ENCODE measurements at places on chromosomes 11 and 22.

- no peak for DNase-seq
These were observed 38.3 kb downstream of the PIK3IP1 start for GRCh38 chr22:31253949-31254348.

- no peak for DNase-seq
These were observed 71.8 kb downstream of the CTTN start for GRCh38 chr11:70470127-70470526.

GRCh38 chr22:29503811-29504372 lies 23.9 kb downstream of the NEFH start:
- DNase-seq, result no peak

DNA sequence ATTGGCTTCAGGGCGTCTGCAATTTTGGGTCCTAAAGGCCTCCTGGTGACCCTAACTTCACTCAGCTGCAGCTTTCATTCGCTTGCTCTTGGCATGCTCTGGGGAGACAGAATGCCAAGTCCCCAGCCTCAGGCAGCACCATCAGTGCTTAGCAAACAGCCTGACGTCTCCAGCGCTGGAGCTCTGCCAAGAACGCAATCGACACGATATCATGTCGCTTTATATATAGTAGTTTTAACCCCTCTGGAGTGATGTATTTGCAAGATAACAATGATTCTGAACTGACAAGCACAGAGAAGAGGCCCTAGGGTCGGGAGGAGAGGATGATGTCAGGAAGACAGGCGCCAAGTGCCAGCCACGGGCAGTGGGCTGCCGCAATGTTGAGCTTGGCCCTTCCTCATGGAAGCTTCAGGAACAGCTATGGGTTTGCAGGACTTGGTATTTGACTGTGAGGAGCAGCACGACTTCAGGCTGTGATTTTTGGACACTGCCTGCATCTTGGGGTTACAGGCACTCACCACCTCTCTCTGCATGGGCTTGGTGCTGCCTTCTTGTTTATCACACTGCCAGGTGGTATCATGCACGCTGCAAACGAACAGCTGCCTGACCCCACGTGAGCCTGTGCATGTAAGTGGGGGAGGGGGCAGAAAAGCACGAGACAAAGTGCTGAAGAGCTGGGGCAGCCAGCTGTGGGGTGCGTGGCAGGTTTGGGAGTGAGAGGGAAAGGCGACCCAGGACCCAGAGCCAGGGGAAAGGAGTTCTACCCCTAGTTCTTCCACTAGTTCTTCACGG lies 26.1 kb downstream of the B3GAT1 start:
- DNase-seq, result no peak

DNA sequence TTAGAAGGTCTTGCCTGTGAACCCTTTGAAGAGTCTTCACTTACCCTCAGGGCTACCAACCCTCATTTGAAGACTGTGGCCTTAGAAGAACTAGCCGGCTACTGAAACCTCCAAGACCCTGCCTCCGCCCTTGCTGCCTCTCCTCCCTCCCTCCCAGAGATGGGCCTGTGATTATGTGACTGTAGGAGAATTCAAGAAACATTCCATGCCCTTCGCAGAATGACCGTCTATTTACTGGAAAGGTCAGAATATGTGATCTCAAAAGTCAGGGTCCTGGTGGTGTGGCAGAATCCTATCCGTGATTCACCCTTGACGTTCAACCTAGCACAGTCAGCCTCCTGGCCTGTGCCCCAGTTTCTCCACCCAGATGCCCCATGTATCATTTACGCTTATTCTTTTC lies 109.6 kb downstream of the CTNND1 start:
- no peak for DNase-seq

- no peak for DNase-seq
These were observed 1.9 kb upstream of the HEPN1 start for GRCh38 chr11:124917115-124917637.

GRCh38 chr11:79937676-79938334 lies 497.0 kb upstream of the TENM4 start:
- no peak for DNase-seq

GRCh38 chr22:19991395-19991644 lies 25.3 kb downstream of the ARVCF start:
- DNase-seq, result no peak

DNA sequence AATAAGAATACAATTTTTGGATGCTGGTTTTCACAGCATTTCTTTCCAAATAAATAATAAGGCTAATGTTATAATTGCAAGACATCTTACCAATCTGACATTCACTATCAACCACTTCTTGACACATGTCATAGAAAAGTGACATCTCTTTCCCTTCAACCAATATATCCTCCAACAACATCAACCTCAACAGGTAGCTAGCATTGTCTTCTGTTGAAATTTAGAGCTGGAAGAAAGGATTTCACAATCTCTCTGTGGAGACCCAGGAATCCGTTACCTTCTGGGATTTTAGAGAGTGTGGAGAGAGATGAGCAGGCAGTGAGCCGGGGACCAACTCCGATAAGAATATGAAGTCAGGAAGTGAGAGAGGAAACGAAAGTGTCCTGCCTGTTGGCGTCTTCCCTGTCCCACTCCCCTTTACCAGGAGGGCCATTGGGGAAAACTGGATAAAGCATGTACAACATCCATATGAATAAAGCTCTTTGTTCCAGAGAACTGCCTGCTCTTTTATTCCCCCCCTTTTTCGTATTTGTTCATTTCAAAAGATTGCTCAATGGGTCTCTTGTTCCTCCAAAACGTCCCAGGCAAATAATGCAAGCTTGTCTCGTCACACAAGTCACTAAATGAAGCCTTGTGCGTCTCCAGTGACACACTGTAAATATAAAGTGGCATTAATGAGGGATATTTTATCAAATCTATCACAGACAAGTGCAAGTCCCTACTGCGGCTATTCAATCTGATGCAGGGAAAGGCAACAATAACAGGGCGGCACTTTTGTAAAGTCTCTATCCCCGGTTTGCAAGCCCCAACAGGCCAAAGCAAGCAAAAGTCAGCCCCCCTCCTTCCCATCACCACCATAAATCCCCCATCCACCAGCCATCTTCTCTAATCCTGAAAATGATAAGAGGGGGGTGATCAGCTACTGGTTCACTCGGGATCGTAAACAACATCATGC lies 3.4 kb downstream of the CADM1 start:
- no peak for DNase-seq

- no peak for DNase-seq
These were observed 400.2 kb downstream of the RAB38 start for GRCh38 chr11:87775036-87775435.

GRCh38 chr11:3216027-3216525 lies 2.5 kb downstream of the MRGPRG start:
- DNase-seq, result no peak

- no peak for DNase-seq
These were observed 57.8 kb upstream of the FIBIN start for GRCh38 chr11:26936109-26936508.

- DNase-seq, result no peak
These were observed 4.5 kb downstream of the LMNTD2 start for GRCh38 chr11:555780-556661.

- no peak for DNase-seq
These were observed 32.9 kb downstream of the ARVCF start for GRCh38 chr22:19983741-19984140.

- DNase-seq, result no peak
These were observed 19.7 kb downstream of the TOM1 start for GRCh38 chr22:35319244-35319985.

DNA sequence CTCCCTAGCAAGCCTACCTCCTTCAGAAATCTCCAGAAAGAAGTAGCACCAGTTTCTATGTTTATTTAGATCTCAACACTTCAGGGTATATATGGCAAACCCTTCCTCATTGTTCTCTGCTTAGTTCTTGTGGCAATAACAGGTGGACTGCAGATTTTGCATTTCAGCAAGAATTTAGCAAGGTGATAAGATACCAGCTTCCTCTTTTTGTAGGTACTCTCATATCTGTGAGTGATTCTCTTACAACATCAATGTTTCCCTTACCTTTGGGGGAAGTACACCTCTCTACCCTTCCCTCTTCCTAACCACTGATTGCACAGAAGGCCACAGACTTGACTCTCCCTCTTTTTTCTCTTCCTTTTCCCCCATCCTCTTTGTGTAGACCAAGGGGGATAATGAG lies 230.9 kb upstream of the SESN3 start:
- no peak for DNase-seq

GRCh38 chr11:116727990-116728389 lies 44.8 kb downstream of the BUD13 start:
- no peak for DNase-seq

- no peak for DNase-seq
These were observed 3.0 kb upstream of the ZDHHC8 start for GRCh38 chr22:20128619-20128901.

DNA sequence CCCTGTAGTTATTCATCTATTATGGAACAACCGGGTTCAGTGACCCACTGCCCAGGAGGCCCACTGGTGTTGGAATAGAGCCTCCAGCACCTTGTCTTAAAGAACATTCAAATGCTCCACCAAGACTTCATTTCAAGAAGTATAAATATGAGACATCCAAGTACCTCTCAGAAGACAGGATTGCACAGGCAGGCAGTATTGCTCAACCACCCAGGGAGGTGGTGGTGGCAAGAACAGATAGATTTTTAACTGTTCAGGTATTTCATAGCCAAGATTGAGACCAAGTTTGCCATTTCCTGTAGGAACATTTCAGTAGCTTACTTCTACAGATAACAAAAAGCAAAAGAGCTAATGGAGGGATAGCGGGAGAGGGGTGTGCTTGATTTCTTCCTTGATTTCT lies 78.7 kb downstream of the COMMD9 start:
- no peak for DNase-seq

- no peak for DNase-seq
These were observed 24.3 kb downstream of the KCNQ1OT1 start for GRCh38 chr11:2675540-2675939.

DNA sequence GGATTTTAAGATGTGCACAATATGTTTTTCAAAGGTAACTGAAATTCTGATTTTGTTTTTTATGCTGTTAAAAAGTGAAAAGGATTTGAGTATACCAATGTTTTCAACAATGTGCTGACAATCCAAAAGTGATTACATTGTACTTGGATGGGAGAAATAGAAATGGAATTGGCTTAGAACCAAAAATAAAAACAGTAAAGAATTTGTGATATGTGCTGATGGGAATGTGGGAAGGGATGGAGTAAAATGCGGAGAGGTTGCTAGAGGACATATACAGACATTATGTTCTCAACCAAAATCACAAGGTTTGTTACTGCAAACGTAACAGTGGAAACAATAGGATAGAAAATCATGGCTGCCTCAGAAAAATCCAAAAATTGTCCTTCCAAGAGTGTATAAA lies 279.3 kb upstream of the TENM4 start:
- no peak for DNase-seq
